ENCODE measurements at places on chromosomes 11 and 22.

GRCh38 chr11:123481640-123482039 is 51.6 kb downstream of the GRAMD1B start:
- H3K27me3 ChIP-seq, result no peaks in the 10 kb centered on the region
- no peaks in the 10 kb centered on the region for H3K4me1 ChIP-seq
- no peak overlapping the region for H3K27ac ChIP-seq
- no peaks in the 10 kb centered on the region for H3K36me3 ChIP-seq
- H3K4me3 ChIP-seq, result no peak overlapping the region
- DNase-seq, result no peak

DNA sequence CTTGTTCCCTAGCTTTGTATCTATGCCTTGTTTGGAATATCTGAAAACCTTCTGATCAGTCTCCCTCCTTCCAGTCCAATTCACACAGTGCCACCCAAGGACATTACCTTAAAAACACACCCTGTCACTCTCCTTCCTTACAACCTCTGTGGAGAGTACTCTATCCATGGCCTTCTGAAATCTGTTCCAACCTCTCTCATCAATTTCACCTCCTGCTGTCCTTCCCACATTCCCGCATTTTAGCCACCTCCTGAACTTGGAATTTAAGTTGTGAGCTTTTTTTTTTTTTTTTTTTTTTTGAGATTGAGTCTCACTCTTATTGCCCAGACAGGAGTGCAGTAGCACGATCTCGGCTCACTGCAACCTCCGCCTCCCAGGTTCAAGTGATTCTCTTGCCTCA is 824.8 kb downstream of the METTL15 start:
- H3K36me3 ChIP-seq, result no peaks in the 10 kb centered on the region
- no peak overlapping the region for H3K4me3 ChIP-seq
- no peak overlapping the region for H3K27ac ChIP-seq
- no peaks in the 10 kb centered on the region for H3K27me3 ChIP-seq

GRCh38 chr22:32661737-32662586 is 139.5 kb upstream of the TIMP3 start:
- H3K27ac ChIP-seq, result peak overlapping the region; percentile 32
- H3K4me1 ChIP-seq, result peaks cover 4% of the 10 kb centered on the region
- no peak overlapping the region for H3K4me3 ChIP-seq
- H3K36me3 ChIP-seq, result no peaks in the 10 kb centered on the region
- H3K27me3 ChIP-seq, result no peaks in the 10 kb centered on the region
- DNase-seq, result peak; percentile 80

- no peaks in the 10 kb centered on the region for H3K36me3 ChIP-seq
- DNase-seq, result no peak
- peaks cover 3% of the 10 kb centered on the region for H3K27me3 ChIP-seq
- H3K4me1 ChIP-seq, result peaks cover 10% of the 10 kb centered on the region
- H3K27ac ChIP-seq, result no peak overlapping the region
Measured at GRCh38 chr11:117827521-117828511, 3.3 kb upstream of the FXYD2 start.

GRCh38 chr22:49381595-49382450 is 445.9 kb downstream of the BRD1 start:
- H3K4me3 ChIP-seq, result no peak overlapping the region
- no peaks in the 10 kb centered on the region for H3K4me1 ChIP-seq
- DNase-seq, result no peak
- no peak overlapping the region for H3K27ac ChIP-seq

DNA sequence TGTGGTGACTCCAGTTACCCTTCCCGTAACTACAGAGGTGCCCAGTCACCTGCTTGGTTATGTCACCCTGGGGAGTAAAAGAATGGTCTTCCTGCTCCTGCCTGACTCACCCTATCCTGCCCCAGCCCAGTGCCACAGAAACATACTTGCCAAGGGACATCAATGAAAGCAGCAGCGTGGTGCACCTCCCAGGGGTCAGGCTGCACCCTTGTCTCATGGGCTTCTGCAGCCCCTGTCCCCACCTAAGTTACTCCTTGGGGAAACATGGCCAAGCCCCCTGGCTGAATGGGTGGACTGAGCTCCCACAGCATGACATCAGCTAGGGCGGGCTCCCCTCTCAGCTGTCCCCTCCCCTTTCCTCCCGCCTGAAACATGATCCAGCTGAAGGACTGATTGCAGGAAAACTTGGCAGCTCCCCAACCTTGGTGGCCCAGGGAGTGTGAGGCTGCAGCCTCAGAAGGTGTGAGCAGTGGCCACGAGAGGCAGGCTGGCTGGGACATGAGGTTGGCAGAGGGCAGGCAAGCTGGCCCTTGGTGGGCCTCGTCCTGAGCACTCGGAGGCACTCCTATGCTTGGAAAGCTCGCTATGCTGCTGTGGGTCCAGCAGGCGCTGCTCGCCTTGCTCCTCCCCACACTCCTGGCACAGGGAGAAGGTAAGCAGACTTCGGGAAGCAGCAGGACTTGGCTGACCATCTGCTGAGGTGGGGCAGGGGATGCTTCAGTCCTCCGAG is at the start of gene HTR3A:
TSS of gene HTR3A (plus strand) at position 368 of the 730 bp plus-strand sequence. CDS start at position 586, 218 bp downstream.
- H3K27me3 ChIP-seq, result no peaks in the 10 kb centered on the region
- no peak within 1 kb of the TSS for H3K27ac ChIP-seq
- DNase-seq, result peak; percentile 44
- no peak within 1 kb of the TSS for H3K4me3 ChIP-seq
- no peaks in the 10 kb centered on the region for H3K4me1 ChIP-seq

GRCh38 chr11:19313140-19313539 is 72.4 kb upstream of the E2F8 start:
- H3K4me1 ChIP-seq, result no peaks in the 10 kb centered on the region
- H3K27ac ChIP-seq, result no peak overlapping the region
- H3K27me3 ChIP-seq, result peaks cover 7% of the 10 kb centered on the region

All from fibroblast of lung (primary cell).